ENCODE measurements at places on chromosomes 5 and 9.

- DNase-seq: no peak
Measured at GRCh38 chr5:8842971-8843551, 702.8 kb downstream of the SEMA5A start.

GRCh38 chr9:77933019-77933418 is 98.6 kb downstream of the GNAQ start:
- no peak for DNase-seq

DNA sequence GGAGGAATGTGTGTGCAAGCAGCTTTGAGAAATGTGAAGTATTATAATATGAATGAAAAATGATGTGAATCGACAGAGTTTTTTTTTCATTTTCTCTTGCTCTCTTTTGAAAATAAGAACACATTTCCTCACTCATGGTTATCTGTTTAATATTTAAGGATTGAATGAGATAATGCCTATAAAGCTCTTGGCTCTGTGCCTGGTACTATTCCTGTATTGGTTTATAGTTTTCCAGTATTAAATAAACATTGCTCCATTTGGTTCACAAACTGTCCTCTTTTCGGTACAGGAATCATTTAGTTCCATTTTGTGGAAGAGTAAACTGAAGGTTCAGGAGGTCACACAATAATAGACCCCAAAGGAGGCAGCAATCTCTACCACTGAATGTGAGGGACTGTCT is 1185.5 kb upstream of the WWC1 start:
- DNase-seq: no peak

GRCh38 chr9:87381746-87382145 is 115.9 kb upstream of the DAPK1 start:
- DNase-seq: no peak

DNA sequence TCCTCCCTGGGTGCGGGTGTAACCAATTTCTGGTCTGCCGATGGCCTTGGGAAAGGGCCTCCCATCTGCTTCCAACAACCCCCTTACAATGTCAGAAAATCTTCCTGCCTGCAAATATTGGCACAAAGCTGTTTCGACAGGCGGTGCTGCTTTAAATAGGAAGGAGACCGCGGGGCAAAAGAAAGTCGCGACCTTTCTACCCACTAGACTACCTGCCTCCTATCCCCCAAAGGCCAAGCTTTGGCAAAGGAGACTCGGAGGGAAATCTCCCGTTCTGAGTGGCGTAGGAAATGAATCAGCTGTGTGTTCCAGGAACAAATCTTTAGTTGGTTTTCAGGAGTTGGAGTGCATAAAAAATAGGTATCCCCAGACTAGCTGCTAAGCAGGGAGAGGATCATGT is 36.8 kb upstream of the NFIB start:
- DNase-seq: no peak

GRCh38 chr9:107242073-107243030 is 40.7 kb upstream of the RAD23B start:
- peak; percentile 6 for DNase-seq

DNA sequence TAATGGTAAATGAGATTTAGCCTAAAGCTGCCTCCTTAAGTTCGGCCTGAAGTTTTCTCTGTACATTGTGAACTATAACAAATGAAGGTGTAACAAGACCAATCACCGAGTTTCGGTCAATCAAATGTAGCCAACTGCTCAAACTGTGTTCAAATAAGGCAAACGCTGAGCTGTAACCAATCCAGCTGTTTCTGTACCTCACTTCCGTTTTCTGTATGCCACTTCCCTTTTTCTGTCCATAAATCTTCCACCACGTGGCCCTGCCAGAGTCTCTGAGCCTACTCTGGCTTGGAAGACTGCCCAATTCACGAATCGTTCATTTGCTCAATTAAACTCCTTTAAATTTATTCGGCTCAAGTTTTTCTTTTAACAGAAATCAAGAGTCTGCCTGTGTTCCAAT is 193.5 kb upstream of the KLF9 start:
- DNase-seq: no peak

DNA sequence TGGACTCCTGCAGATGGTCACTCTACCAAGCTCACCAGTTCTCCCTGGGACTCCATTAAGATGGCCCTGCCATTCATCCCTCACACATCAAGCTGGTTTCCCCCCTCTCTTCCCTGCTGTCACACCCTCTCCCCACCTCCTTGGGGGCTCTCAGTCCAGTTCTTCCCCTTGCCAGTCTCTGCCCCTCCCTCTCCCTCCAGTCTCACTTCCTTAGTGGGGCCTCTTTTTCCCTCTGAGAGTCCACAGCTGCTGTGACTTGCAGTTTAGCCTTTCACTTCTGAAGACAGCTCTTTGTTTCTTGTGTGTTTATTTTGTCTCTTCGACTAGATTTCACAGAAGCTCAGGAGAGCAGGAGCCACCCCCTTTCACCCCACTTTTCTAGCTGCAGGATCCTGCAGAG is 10.5 kb downstream of the DOCK2 start:
- DNase-seq: no peak
